CD4-positive, CD25-positive, alpha-beta regulatory T cell (primary cell): ENCODE measurements at places on chromosomes 3 and 15.

GRCh38 chr3:44555723-44556122 lies 730 bp downstream of the ZKSCAN7 start:
- no peak for DNase-seq

- DNase-seq: no peak
Measured at GRCh38 chr15:67083135-67083762, 17.8 kb downstream of the SMAD3 start.

DNA sequence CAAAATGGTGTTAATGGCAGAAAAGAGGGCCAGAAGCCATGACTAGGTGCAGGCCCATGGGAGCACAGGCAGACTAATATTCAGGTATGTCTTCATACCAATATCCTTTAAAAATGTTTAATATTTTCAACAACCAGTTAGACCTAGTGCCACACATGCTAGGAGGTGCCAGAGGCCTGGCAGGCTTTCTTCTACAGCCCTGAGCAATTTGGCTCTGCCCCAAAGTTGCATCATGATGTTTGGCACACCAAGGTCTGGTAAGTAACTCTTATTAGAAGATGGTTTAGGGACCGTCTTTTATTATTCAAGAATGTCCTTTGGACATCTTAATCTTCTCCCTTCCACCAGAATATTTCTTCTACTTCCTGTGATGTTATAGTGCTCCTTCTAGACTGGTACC lies 34.8 kb downstream of the MITF start:
- DNase-seq: no peak

DNA sequence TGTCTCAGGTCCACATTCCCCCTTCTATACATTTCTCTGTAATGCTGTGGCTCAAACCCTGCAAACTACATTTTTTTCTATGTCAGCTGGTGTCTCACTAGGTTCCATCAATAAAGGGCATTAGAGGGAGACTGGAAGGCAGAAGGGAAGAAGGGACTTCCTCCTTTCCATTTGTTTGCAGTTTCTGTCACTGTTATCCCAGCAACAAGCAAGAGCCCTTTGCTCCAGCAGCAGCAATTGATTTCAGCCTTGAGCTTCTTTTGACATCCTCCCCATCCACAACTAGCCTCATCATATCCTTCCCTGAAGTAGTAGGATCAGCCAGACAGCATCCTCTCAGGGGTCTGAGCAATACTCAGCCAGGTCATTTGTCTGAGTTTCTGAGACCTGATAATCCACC lies 5.3 kb upstream of the NCK1 start:
- DNase-seq: no peak

DNA sequence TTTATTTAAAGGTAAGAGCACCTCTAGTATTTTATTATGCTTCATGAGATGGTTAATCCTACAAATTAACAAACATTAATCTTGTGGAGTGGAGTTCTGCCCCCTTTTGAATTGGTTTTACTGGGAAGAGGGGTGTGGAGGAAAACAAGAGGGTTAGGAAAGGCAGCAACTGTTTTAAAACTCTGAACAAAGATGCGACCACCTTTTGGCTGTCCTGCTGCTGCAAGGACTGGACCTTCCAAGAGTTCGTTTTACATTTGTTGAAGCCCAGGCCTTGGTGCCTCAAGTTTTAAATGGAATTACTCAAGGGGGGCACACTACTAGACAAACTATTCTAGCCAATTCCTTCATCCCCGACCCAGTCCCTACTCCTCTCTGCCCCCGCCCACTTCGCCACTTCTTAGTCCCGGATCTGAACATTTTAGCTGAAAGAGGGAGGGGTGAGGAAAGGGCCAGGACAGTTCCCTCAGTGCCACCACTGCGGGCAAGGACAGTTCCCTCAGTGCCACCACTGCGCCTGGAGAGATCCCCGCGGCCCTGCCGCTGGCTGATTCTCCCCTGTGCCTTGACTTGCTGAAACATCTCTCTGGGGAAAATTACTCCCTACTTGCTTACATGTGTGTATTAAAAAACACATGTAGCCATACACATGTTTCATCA lies 11.2 kb downstream of the SOX2 start:
- no peak for DNase-seq

GRCh38 chr15:100078511-100079220 lies 263.1 kb downstream of the ADAMTS17 start:
- no peak for DNase-seq

GRCh38 chr3:143603774-143604173 lies 244.5 kb downstream of the SLC9A9 start:
- no peak for DNase-seq

- no peak for DNase-seq
Measured at GRCh38 chr3:13747627-13748026, 132.2 kb downstream of the WNT7A start.

DNA sequence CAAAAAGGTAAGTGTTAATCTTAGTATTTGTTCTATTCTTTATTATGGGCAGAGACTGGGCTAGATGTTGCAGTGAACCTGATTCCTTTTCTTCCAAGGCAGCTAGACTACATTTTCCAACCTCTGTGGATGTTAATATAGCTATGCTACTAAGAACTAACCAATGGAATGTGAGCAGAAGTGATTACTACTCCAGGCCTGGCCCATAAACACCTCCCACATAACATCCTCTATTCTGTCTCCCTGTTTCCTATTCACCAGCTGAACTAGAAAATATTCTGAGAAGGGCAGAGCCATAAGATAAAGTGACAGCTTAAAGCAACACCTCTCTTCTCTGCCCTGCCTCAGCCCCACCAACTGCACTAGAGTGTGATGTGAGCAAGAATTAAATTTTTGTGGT lies 29.4 kb downstream of the CD200R1L start:
- DNase-seq: no peak

- DNase-seq: no peak
Measured at GRCh38 chr3:171658841-171659240, 151.4 kb downstream of the PLD1 start.

- no peak for DNase-seq
Measured at GRCh38 chr3:135248213-135248612, 453.2 kb downstream of the EPHB1 start.

DNA sequence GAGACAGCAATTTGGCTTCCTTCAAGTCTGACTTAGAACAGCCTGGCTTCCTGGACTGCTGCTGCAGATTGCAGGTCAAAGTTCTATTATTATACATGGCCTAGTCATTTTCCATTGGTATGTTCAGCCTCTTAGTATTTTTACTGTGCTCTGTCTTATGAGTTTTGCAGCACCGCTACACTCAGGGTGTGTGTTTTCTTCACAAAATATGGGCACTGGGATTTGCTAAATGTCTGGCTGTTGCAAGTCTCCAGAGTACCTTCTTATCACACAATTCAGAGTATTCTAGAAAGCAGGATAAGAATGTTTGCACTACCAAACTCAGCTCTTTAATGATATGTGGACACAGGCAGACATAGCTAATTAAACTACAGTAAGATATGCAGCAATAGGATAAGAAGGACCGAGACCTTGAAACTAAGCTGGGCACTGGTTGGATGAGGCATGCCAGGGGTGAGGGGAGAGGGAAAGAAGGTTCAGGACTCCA lies 203.0 kb upstream of the PDZRN3 start:
- no peak for DNase-seq

DNA sequence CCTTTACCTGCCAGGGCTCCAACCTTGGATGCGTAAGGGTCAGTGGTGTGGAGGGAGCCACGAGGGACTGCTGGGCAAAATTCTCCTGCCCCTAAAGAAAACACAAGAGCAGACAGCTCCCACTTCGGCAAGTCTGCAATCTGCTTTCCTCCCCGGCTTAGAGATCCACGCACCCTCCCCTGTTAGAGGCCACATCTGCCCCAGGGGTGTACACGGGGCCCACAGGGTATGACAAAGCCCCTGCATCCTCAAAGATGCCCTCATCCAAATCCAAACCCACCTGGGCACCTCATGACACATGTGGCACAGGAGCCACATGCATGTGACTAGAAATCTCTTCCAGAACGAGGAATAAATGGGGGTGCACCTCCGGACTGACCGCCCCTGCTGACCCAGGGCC lies 25.5 kb downstream of the ZXDC start:
- no peak for DNase-seq

DNA sequence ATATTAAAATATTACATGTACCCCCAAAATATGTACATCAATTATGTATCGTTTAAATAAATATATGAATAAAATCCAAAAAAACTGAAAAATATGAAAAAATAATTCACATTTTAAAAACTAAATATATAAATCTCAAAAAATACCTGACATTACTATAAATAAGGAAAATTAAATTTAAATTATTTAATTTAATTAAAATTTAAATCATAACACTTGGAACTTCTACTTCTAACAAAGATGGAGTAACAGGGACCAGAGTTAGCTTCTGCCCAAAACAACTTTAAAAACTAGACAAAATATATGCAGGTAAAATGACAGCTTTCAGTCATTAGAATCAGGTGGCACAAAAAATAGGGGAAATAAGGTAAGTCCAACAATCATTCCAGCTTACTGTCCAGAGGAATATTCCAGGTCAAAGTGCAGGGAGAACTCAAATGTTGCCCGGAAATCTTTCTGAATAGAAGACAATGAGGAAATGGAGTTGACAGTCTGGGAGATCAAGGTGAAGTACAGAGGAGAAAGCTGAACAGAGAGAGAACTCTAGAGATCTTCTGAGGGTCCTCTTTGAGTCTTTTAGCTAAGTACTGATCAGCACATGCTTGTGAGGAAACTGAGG lies 207.7 kb upstream of the ATP11B start:
- DNase-seq: no peak

- peak; percentile 44 for DNase-seq
Measured at GRCh38 chr15:97745481-97746071, 214.9 kb upstream of the ARRDC4 start.

DNA sequence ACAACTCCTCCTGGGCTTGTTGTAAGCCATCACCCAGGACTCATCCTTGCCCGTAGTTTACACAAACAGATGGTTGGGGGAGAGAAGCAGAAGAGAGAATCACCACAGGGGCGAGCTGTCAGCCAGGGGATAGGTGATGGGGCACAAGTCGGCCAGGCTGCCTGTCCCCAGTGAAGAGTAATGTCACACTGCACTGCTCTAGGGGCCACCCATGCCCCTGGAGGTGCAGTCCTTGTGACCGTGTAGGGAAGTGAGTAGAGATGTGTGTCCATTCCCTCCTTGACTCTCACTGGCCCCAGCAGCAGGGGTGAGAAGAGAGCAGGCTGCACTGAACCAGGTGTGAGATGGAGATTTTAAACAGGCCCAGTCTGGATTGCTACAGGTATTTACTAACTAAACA lies 17.1 kb upstream of the PRSS50 start:
- DNase-seq: no peak

- DNase-seq: no peak
Measured at GRCh38 chr3:189353318-189353965, 181.7 kb downstream of the TPRG1 start.

- DNase-seq: no peak
Measured at GRCh38 chr15:87557881-87558280, 698.7 kb downstream of the NTRK3 start.

DNA sequence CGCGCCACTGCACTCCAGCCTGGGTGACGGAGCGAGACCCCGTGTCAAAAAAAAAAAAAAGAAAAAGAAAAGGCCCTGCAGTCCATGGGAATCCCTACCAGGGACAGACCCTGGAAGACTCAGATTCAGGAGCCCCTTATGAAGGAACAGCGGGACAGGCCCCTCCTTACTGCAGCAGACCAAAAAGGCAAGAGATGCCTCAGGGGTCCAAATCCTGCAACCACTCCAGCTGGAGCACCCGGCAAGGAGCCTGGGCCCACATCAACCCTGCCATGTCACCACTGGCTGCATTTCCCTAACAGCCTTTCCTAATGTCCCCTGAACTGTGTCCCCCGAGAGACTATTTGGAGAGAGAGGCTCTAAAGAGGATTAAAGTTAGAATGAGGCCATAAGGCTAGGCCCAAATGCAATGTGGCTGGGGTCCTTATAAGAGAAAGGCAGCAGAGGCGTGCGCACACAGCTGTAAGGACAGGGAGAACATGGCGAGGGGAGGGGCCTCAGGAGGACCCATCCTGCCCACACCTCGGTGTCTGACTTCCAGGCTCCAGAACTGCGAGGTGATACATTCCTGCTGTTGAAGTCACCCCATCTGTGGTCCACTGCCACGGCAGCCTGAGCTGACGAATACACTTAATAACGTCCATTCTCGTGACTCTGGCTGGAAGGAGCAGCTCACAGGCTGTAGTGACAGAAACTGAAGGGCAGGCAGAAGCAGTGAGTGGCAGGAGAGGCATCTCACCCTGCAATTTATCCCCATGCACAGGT lies 78.1 kb downstream of the ATP10A start:
- DNase-seq: no peak

GRCh38 chr3:142007710-142008399 lies 131.4 kb downstream of the ATP1B3 start:
- DNase-seq: no peak

- DNase-seq: no peak
Measured at GRCh38 chr15:68201153-68201878, 3.8 kb downstream of the CALML4 start.

- DNase-seq: no peak
Measured at GRCh38 chr3:37963016-37963415, 27.6 kb upstream of the VILL start.

DNA sequence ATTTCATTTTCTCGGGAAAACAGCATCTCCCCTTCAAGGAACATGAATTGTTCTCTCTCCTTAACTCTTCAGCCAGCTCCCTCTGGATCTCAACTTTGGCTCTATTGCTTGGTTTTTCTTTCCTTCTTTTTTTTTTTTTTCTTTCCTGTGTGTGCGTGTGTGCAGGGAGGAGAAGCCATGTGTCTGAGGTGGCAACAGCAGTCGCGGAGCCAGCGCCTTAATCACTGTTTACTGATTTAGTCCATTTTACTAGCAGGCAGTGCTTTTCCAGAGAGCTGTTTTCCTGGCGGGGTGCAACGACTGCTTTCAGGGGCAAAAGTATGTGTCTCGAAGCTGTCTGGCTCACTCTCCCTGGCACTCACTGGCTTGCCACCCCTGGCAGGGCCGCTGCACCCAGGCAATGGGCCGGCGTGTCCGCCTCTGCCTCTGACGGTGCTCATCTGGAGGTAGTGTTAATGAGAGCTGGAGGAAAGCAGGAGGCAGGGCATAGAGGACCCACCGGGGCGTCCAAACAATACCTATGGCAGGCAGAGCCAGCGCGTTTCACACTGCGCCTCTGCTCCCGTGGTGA lies 835.4 kb upstream of the NR2F2 start:
- no peak for DNase-seq

- DNase-seq: no peak
Measured at GRCh38 chr15:80275961-80276360, 23.9 kb upstream of the CTXND1 start.

DNA sequence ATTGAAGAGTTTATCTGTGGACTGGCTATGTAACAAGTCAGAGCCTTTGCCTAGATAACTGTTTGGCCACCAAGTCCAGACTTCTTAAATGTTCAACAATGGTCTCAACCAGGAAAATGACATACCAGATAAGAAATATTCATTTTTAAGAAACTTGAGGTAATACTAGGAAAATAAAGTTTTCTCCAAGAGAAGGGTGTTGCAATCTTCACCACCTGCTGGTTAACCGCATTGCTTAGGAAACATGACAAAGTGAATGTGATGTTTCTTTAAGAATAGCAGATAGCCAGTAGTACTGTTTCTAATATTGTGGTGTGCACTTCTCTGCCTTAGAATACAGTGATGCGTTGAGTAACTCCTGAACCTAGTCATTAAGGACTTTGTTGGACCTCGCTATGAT lies 321.5 kb upstream of the CADM2 start:
- DNase-seq: no peak

- no peak for DNase-seq
Measured at GRCh38 chr15:43150191-43150929, 17.0 kb downstream of the TMEM62 start.
